ENCODE measurements at places on chromosomes 3 and 15. TPM values are rescaled to one million over a fixed set of nuclear protein-coding genes. Genes with fewer than 3 reads are reported as not detected.

The FBXO40 gene
- total RNA-seq = not detected

The CRYGS gene
- 2.4 TPM for total RNA-seq

The GADL1 gene
- total RNA-seq = not detected

The KBTBD13 gene
- not detected for total RNA-seq

The CEP97 gene
- total RNA-seq = 16.3 TPM
